ENCODE measurements at places on chromosomes 6 and 20.

DNA sequence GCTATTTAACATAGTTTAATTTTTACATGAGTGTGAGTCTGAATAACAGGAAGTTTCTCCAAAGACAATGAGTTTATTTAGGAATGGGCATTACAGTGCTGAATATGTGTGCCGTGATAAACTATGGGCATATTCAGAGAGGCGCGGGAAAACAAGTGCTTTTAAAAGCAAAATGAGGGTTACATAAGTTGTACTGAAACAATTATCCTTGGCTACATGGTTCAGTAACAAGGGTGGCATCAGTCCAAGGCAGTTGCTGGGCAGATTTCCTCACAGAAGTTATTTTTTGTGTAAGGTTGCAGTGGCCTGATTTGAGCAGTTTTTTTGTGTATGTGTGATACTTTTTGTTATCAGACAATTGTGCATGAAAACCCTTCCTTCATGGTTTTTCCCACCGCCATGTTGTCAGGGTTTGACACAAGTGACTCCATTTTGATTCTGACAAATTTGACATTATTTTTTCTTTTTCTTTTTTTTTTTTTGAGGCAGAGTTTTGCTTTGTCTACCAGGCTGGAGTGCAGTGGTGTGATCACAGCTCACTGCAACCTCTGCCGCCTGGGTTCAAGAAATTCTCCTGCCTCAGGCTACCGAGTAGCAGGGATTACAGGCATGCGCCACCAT, 22.3 kb upstream of the PXDC1 start:
- no peak for DNase-seq

- DNase-seq: peak; percentile 23
Measured at GRCh38 chr20:2000285-2000684, 6.4 kb upstream of the PDYN start.

- no peak for DNase-seq
Measured at GRCh38 chr6:160331753-160332152, 16.4 kb upstream of the SLC22A3 start.

DNA sequence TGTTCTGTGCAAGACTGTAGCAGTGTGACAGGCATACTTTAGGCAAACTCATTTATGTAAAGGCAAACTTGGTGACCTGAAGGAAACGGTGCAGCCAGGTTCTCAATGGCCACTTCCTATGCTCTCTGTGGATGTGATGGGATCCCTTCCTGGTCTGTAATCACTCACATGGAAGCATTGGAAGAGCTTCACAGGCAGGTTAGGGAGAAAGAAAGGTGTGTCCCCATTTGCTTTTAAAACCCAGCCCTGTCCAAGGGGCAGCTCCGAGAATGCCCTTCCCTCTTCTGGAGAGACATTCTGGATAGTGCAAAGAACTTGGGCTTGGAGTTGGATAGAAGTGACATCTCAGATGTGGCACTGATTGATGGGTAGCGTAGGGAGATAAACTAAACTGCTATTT, 28.1 kb downstream of the CEP43 start:
- no peak for DNase-seq

DNA sequence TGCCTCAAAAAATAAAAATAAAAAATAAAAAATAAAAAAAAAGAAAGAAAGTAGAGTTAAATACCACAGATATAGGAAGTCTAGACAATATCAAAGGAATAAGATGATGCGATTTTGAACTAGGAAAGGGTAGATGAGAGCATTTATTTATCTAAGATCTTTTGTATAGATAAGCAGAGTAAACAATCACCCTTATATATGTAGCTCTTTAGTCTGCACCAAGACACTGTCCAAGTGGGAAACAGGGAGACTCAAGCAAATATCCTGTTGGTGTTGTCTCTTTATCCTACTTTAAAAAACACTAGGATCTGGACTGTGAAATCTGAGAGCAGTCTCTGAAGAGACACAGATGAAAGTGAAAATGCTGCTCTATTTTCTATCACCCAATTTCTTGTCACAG, 587.0 kb upstream of the FLRT3 start:
- DNase-seq: no peak
